Cardiac muscle cell (in vitro differentiated cells and primary cell): ENCODE measurements at places on chromosomes 11 and 22. TPM values are rescaled to one million over a fixed set of nuclear protein-coding genes. Genes with fewer than 3 reads are reported as not detected.

LIPT2 gene
- total RNA-seq, result 26.9 and 43.8 TPM in 2 replicates

OR4S2 gene
- total RNA-seq, result not detected in 2 replicates

MYBPC3 gene
- total RNA-seq, result 489 and 605 TPM in 2 replicates

MS4A6A gene
- total RNA-seq, result 0.83 TPM in 1 of 2 replicates, not detected in the other

OR51B5 gene
- total RNA-seq, result 1.4 and 3.6 TPM in 2 replicates

PYGM gene
- total RNA-seq, result 246 and 281 TPM in 2 replicates

OR4A5 gene
- total RNA-seq, result not detected in 2 replicates

TRPM5 gene
- total RNA-seq, result 0.14 and 0.66 TPM in 2 replicates

RBX1 gene
- 86.4 and 110 TPM in 2 replicates for total RNA-seq

GAL gene
- 0.60 and 0.83 TPM in 2 replicates for total RNA-seq

KRTAP5-9 gene
- total RNA-seq, result 0.39 TPM in 1 of 2 replicates, not detected in the other

MMP11 gene
- 38.2 and 71.2 TPM in 2 replicates for total RNA-seq

ASCL2 gene
- 0.39 TPM in 1 of 2 replicates, not detected in the other for total RNA-seq

OPCML gene
- 0.51 and 0.85 TPM in 2 replicates for total RNA-seq

MUC6 gene
- not detected in 2 replicates for total RNA-seq

RASSF10 gene
- 7.1 and 8.2 TPM in 2 replicates for total RNA-seq

DNA sequence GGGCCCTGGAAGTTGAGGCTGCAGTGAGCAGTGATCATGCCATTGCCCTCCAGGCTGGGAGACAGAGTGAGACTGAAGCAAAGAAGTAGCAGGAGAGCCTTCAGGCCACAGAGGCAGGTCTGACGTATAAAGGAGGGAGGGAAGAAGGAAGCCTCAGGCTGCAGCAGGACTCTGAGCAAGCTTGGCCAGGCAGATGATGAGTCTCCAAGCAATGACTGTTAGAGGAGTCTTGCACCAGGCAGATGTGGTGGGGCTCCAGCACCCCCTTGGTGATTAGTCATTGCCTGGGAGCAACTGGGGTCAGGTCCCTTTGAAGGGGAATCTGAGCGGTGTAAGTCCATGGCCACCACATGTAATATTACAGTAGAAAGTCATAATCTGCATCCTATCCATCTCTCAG, 36.6 kb upstream of the NFAM1 start:
- DNase-seq, result no peak

GRCh38 chr11:64498136-64498535, 92.9 kb upstream of the SLC22A12 start:
- DNase-seq, result no peak

GRCh38 chr22:17501679-17502285, 61.5 kb upstream of the SLC25A18 start:
- DNase-seq, result peak; percentile 85

GRCh38 chr22:37739035-37739434, 42.2 kb downstream of the TRIOBP start:
- DNase-seq, result no peak

GRCh38 chr11:62622476-62623089, 797 bp upstream of the B3GAT3 start:
- DNase-seq, result no peak

GRCh38 chr11:20258376-20258895, 98.2 kb upstream of the DBX1 start:
- no peak for DNase-seq

DNA sequence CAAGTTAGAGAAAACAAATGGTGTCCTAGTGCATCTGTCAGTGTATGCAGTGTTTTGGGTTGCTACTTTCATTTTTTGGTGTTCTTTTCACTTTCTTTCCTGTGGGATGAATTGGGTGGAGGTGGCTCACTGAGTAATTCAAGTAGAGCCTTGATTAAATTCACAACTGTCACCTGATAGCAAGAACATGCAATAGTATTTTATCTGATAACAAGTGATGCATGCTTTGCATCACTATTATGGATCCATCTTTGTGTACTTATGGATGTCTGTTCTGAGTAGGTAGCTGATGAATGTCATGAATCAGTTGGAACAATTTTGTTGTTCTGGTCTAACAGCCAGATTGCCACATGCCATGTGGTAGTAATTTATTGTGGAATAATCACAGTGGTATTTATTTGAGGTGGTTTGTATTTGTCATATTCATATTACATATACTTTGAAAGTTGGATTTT, 87.5 kb downstream of the DDX10 start:
- no peak for DNase-seq

GRCh38 chr22:40602231-40602630, 34.3 kb downstream of the MRTFA start:
- peak; percentile 21 for DNase-seq

DNA sequence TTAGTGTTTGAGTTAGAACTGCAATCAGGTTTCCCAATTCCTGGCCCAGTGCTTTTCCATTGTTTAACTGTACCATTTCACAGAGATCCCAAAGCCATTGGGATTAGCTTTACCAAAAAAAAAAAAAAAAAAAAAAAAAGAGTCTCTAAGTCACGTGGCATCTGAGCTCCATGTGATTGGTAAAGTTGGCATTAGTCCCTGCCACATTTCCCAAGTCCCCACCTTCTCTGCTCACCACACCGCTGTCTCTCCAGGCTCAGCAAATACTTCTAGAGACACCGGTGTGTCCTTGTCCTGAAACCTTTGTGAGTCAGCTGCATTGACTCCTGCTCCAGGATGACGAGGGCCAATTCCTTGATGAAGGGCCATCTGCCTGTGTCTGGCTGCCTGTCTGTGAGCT, 305.3 kb downstream of the KIRREL3 start:
- no peak for DNase-seq

GRCh38 chr22:46871826-46872225, 109.4 kb downstream of the TBC1D22A start:
- no peak for DNase-seq

- peak; percentile 66 for DNase-seq
These were observed 53.9 kb downstream of the MN1 start for GRCh38 chr22:27747396-27748221.

GRCh38 chr11:115496892-115497291, 7.3 kb downstream of the CADM1 start:
- DNase-seq, result no peak

DNA sequence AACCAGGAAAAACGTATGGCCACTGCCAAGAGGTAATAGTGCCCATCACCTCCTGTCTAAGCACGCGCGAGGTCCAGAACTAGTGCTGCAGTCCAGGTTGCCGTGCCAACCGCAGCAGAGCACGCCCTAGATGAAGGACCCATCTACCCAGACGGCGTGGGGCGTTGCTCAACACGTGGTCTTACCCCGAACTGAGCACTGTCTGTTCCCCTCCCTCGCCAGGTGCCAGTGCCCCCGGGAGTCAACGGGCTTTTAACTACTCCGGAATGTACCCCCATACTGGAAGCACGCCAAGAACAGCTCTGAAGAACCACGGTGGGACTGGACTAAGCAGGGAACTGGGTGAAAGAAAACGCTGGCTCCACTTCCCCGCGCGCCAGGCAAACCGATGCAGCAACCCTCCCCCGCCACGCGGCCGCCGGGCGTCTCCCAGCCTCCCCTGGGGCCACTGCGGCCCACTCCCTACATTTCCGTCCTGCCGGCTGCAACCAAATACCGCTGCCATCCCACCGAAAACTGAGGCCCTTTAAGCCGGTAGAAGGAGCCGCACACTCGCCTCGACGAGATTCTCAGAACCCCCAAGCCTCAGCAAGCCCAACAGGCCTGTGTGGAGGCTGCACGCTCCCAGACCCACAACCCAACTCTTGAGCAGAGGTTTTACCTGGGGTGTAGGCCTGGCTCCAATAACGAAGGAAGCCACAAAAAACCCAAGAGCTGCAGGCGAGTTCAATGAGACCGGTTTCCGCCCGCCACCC, at the start of gene HSPA8:
HSPA8 (minus strand) TSS at position 734 of the 755 bp plus-strand sequence. CDS start 812 bp downstream, outside the sequence.
- DNase-seq, result peak; percentile 50

- DNase-seq, result no peak
These were observed 16.0 kb upstream of the PRG2 start for GRCh38 chr11:57406337-57406904.

DNA sequence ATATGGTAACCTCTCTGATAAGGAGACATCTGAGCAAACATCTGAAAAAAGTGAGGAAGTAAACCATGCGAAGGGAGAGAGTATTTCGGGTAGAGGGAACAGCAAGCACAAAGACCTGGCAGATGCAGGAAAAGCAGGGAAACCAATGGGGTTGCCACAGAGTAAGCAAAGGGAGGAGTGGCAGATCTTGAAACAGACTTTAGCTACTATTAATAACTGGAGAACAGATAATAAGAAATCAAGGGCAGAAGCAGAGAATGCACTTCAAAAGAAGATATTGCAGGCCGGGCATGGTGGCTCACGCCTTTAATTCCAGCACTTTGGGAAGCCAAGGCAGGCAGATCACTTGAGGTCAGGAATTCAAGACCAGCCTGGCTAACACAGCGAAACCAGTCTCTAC, 18.1 kb downstream of the MRTFA start:
- no peak for DNase-seq

DNA sequence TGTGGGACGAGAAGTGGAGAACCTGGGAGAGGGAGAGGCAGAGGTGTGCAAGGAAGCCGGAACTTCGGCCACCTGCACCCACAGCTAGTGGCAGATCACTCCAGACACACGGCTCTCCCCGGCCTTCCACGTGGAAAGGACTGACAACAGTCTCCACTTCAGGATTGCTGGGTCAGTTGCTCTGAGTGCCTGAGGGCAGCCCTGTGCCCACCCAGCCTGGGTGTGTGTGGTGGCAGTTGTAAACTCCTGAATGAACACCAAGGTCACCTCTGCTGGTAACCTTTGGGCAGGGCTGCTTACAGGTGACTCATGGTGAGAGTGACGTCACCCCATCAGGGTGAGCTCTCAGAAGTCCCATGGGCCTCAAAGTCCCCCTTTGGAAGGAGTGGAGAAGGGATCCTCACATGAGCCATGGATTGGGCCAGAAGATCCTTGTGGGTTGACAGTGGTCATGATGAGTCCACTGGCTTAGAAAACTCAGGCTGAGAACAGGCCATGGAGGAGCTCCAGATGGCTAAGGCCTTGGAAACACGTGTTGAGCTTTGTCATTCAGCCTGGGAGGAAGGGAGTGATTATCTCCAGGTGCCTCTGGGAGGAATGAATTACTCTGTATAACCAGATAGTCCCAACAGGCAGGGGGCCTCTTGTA, 71.3 kb downstream of the BCR start:
- no peak for DNase-seq

- no peak for DNase-seq
These were observed 766.1 kb upstream of the ARHGAP42 start for GRCh38 chr11:99920956-99921355.

DNA sequence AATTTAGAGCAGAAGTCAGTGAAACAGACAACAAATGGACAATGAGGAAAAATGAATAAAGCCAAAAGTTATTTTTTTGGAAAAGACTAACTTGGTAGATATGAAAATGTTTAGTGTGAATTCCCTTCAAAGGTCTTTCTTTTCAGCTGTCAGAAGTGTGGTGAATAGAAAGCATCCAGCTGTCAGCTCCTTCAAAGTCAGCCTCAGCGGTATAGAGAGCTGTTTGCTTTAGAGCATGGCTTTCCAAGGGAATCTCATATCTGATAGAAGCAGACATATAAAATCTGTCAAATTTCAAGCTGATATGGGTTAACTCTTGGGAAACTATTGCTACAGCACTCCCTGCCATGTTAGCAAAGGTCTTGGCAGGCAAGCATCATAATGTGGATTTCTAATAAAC, 309.3 kb downstream of the CASP12 start:
- peak; percentile 26 for DNase-seq

DNA sequence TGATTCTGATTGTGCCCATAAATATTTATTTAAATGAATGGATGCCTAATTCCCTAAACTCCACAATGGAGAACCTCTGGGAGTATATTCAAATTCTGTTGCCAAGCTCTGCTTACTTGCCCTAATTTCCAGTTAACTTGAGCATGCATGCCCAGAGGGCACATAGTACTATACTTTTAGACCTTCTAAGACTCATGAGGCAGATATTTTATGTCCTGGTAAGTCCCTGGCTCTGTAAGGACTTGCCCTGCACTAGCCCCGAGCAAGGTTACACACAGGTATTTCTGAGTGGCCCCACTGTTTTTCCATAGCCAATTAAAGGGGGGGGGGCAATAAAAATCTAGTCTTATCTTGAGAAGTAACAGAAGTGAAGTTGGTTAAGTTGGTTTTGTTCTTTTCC, 21.1 kb upstream of the CAPRIN1 start:
- no peak for DNase-seq

- no peak for DNase-seq
These were observed 123.5 kb downstream of the UVRAG start for GRCh38 chr11:75938543-75938942.

- DNase-seq, result peak; percentile 22
These were observed 1060.7 kb downstream of the FAM181B start for GRCh38 chr11:81673001-81673400.

DNA sequence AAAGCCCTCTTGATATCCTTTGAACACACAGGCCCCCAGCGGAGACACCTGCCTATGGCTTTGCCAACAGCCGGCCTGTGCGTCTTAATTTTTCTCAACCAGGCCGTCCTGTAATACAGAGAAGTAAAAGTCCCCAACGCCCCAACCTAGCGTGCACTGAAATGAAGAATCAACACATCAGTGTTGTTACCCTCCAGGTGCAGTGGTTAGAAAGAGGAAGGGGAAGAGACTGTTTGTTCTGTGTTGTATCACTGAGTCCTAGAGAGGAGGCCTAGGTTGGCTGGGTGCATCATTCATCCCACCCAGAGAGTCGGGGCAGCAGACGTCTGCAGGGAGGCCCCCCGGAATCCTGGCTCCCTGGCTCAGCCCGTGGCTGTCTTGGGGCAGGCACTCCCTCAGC, 25.7 kb downstream of the SGSM1 start:
- DNase-seq, result no peak

GRCh38 chr11:115145324-115145723, 358.9 kb downstream of the CADM1 start:
- no peak for DNase-seq

GRCh38 chr11:128859563-128860441, 7.3 kb downstream of the KCNJ1 start:
- peak; percentile 74 for DNase-seq

DNA sequence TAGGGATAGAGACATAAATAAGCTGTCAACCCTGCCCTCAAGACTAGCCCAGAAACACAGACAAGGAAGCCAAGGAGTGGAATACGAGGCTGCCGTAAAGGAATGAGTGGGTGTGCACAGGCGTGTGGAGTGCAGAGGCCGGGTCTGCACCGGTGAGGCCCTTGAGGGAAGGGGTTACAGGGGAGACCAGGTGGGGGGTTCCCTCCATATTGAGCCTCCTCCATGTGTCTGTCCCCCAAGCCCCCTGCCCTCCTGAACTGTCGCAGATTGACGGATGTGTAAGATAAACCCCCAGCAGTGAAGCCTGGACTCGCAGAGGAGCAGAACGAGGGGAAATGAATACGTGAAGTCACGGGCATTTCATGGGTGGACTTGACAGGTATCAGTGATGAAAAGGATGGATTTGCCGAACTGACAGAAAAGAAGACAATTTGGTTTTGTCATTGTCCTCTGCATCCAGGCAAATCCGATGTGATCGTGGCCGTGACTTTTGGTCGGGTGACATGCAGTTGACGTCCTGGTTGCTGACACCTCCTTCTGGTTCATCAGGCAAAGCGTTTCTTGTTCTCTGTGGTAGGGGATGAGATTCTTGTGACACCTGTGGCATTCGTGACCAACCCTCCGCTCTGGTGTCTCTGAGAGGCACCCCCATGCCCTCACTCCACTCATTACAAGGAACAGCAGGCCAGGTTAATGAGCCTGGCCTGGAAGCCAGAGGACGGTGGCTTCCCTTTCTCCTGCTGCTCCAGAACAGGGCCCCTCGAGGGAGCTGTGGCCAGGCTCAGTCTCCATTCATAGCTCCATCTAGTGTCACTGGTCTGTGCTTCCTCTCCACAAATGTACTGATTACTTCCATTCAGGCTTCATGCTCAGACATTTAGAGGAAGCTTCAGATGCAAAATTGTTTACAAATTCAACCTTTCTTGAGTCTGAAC, 223.1 kb upstream of the B3GAT1 start:
- no peak for DNase-seq
